Left colon (tissue), 2 donors: ENCODE measurements at places on chromosomes 5 and 9.

DNA sequence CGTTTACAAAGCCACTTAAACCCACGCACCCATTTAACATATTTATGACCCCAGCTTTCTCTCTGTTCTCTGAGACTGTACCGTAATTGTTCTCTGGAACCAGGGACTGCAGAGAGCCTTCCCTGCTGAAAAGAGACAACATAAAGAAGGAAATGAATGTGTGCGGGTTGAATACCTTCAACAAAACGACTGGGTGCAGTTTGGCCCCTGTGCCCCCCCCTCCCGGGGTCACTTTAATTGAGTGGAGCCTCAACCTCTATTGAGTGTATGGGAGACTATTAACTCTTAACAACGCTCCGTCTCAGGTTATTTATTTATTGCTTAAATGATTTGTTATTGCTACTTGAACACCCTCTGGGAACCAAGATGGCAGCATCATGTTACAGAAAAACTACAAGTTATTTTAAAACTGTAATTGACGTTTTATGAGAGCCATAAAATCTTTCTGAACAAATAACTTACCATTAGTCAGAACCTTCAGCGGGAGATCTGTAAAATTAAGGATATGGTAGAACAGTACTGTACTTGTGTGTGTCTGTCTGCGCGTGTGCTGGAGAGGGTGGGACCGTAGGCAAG is 70.6 kb downstream of the GAS1 start:
- DNase-seq: no peak

GRCh38 chr5:131169810-131170539 is 769 bp upstream of the LYRM7 start:
- DNase-seq: no peak

DNA sequence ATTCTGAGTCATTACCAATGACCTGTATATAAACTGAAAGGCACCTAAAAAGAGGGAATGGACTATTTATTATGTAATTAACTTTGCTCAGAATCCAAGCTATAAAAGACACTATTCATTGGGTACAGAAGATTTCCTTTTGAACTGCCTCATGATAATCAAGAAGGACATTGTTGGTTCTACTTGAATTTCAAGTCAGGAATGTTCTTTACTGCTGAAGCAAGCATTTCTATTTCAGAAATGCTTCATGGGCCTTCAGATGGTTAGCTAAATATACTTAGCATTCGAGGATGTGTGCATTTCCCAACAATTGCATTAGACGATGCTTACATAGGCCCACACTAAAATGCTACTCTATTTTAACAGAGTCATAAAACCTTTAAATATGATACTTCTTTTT is 658.2 kb upstream of the DMAC1 start:
- no peak for DNase-seq

DNA sequence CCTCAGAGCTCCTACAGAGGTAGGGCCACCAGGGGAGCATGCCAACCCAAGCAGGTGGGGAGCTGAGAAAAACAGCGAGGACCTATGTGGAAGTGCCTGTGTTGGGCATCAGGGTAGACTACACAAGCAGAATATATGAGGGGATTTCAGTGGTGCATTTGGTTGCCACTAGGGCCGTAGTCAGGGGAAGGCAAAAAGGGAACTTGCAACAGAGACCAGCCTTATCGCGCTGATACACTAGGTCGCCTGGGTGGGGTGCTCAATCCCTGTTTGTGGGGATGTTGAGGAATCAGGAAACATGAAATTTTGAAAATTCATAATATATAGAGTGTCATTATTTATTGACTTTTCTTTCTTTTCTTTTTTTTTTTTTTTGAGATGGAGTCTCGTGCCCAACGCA is 370.9 kb upstream of the PRR16 start:
- DNase-seq: no peak

- no peak for DNase-seq
Measured at GRCh38 chr5:150766251-150766650, 7.4 kb upstream of the DCTN4 start.

GRCh38 chr5:88689668-88690408 is 193.1 kb downstream of the MEF2C start:
- no peak for DNase-seq

DNA sequence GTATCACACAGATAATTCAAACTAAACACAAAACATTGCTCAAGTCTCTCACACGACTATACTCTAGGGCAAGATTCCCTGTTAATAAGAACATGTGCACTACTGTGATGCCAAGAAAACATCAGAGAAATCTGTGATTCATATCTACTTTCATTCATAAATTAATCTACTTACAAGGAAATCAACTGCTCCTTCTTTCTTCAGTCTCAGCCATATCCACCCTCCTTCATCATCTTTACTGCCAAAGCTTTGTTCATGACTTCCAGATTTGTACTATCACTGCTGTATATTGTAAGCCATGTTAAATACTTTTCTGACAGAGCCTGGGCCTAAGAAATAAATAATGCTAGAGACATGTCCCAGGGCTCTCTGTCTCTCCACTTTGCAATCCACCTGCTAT is 35.1 kb downstream of the CTNNAL1 start:
- DNase-seq: no peak

GRCh38 chr9:132161743-132162184 is at the start of gene NTNG2:
TSS of gene NTNG2 (plus strand) at chr9:132162058. CDS start at chr9:132166832, 4,774 bp downstream.
- DNase-seq: no peak

DNA sequence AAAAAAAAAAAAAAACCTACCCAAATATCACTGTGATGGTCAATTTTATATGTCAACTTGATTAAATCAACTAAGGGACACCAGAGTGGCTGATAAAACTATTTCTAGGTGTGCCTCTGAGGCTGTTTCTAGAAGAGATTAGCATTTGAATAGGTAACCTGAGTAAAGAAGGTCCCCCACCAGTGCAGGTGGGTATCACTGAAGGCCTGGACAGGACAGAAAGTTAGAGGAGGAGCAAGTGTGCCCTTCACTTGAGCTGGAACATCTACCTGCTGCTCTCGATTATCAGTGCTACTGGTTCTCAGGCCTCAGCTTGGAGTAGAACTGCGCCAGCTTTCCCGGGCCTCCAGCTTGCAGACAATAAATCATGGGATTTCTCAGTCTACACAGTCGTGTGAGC is 88.7 kb downstream of the TLE1 start:
- DNase-seq: no peak

DNA sequence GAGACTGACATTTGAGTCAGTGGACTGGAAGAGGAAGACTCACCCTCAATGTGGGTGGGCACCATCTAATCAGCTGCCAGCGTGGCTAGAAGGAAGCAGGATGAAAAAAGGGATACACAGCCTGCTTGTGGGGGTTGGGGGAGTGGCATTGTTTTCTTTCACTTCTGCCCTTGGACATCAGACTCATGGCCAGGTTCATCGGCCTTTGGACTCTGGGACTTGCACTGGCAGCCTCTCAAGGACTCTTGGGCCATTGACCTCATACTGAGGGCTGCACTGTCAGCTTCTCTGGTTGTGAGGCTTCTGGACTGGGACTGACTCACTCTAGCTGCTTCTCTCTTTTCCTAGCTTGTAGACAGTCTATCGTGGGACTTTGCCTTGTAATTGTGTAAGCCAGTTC is 374.9 kb downstream of the TLE1 start:
- no peak for DNase-seq

GRCh38 chr9:100084128-100084453 is 14.7 kb downstream of the ERP44 start:
- no peak for DNase-seq

- no peak for DNase-seq
Measured at GRCh38 chr5:40402007-40402364, 277.7 kb upstream of the PTGER4 start.

- no peak for DNase-seq
Measured at GRCh38 chr9:105313238-105313637, 68.8 kb downstream of the SLC44A1 start.

DNA sequence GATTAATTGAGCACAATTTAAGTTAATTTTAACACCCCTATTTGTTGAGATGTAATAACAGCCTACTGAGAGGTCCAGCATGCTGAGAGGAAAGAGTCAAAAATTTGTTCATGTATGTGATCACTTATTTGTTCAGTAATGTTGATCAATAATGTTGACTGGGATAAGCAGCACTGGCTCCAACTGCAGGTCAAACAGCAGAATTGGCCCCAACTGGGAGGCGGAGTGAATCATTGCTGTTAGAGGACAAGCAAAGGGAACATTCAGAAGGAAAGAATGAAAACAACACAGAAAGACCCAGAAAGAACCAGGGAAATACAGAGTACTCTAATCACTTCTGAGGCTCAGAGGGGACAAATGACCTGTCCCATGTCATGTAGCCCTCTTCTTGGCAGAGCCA is 221.1 kb downstream of the COMMD10 start:
- no peak for DNase-seq

- DNase-seq: no peak
Measured at GRCh38 chr5:14436801-14437542, 144.6 kb upstream of the OTULINL start.

DNA sequence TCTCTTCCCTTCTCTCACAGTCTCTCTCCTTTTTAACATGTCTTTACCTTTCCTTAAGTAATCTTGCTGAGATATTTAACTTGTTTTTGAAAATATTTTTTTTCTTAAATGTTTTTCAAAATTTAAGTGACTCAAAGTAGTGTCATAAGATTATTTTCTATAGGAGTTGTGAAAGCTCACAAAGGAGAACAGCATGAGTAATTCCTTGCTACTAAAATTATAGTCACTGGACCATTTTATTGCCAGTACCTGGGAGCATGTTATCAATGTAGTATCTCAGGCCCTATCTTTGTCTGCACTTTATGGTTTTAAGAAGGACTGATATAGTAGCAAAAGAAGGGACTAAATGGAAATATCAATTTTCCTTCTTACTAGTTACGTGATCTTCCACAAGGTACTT is 181.9 kb downstream of the TMEM232 start:
- no peak for DNase-seq

DNA sequence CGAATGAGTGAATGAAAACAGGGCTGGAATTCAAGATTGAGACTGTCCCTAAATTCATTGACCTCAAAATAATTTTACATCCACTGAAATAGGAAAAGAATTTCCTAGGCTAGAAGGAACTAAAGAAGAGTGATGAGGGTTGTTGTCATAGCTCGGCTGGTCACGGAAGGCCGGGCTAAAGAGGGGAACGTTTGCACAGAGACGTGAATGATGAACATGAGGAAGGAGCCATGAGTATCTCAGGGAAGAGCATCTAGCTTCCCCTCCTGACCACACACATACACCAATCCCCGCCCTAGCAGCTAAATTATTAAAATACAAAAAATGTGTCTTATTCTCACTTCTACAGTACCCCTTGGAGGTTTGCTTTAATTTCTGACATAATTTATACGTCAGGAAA is 124.4 kb upstream of the ABCA1 start:
- DNase-seq: no peak

- no peak for DNase-seq
Measured at GRCh38 chr5:100780376-100780870, 122.7 kb downstream of the ST8SIA4 start.

DNA sequence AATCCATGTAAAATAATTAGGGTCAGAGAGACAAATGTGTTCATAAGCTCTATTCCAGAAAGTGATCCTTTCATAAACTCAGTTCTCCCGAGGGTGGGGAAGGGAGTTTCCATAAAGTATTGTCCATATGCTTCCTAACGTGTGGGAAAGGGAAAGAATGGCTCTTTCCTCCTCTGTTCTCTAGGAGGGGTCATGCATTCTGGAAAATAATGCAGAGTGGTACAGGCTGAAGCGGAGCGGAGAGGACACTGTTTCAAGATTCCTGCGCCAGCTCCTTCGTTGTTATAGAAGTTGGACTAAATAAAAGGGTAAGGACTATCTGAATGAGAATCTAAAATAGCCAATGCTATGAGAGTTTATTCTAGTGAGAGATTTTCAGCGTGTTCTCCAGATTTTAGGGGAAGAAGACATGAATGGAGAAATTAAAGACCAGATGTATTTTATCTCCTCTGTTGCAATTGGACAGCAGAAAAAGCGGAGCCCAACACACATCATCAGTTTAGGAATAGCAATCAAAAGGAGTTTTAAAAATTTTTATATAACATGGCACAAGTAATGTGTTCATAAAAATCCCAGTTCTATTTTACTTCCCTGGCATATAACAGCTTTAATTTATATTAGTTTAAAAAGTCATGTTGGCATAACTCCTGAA is 166.9 kb upstream of the MPDZ start:
- no peak for DNase-seq

DNA sequence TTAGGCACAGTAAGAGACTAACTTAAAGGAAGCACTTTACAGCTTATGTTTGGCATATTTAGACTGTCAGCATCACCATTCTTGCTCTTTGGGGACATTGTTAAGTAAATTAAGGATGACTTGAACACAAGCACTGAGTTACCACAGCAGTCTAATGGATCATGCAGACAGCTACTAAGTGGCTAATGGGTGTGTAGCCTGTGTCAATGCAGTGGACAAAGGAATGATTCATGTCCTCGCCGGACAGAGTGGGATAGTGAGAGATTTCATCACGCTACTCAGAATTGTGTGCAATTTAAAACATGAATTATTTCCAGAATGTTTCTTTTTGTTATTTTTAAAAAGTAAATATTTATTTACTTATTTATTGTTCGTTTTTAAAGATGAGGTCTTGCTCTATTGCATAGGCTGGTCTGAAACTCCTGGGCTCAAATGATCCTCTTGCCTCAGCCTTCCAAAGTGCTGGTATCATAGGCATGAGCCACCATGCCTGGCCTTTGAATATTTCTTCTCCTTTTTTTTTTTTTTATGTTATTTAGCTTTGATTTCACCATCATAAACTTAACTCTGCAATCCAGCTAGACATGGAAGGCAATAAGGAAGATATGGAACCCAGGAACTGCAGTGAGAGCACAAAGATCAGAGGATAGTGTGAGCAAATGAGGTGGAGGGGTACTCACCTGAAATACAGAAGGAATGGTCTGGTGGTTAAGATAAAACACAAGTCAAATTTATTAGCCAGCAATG is 53.0 kb upstream of the KLF4 start:
- DNase-seq: no peak

DNA sequence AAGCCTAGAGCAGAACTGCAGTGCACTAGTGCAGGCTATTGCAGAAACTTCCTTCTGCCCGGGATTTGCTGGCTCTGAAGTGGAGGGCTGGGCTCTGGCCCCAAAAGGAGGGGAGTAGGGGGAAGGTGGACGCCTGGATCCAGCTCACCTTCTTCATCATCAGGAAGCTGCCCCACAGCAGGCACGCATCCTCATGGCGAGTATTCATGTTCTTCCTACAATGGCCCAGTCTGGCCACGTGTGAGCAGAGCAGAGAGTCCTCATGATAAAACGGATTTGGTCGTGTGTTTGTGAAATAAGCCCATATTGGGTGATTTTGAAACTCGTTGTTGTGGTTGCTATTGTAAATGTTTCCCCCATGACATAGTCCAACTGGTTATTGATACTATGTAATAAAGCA is 8.2 kb upstream of the GLIPR2 start:
- DNase-seq: no peak

- no peak for DNase-seq
Measured at GRCh38 chr9:128548876-128549275, 3.5 kb upstream of the SPTAN1 start.

DNA sequence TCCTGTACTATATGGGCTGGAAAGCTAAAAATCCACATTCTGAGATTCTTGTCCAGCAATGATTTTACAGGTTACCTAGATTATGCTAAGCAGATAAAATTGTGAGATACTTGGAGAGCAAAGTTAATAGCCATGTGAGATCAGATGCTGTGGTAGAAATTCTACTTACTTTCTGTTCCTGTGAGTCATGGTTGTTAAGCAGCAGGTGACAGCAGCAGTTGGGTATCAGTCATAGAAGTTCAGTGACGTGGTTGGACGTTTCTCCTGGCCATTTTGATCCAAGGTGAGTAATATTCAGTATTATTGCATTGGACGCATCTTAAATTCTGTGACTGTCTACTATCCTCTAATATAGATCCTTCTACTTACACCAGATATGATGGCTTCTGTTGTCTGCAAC is 524.5 kb downstream of the TMEM38B start:
- no peak for DNase-seq
